ENCODE measurements at places on chromosomes 2 and 18.

- DNase-seq = no peak
Measured at GRCh38 chr18:31097666-31098065, 4.6 kb downstream of the DSC2 start.

- DNase-seq = no peak
Measured at GRCh38 chr2:179571721-179572120, 289.7 kb downstream of the ZNF385B start.

GRCh38 chr2:97675430-97676113, 6.1 kb downstream of the C2orf92 start:
- peak; percentile 92 for DNase-seq

- DNase-seq = no peak
Measured at GRCh38 chr18:69205925-69206324, 194.8 kb upstream of the DOK6 start.

DNA sequence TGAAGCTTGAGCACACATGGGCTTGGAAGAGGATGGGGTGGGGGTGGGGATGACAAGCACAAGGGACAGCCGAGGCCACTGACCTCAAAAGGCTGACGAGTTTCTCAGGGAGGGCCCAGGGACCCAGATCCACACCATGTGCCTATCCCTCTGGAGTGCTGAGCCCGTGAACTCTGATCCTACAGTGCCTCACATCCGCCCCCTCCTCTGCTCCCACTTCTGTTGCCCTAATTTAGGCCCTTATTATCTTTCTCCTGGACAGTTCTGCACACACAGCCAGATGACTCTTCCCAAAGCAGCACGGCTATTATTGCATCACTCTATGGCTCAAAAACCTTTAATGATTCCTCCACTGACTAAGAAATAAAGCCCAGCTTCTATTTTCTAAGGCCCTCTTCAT, 24.8 kb downstream of the CYRIA start:
- DNase-seq = no peak

- no peak for DNase-seq
Measured at GRCh38 chr2:25089605-25090315, 47.9 kb downstream of the EFR3B start.

- DNase-seq = no peak
Measured at GRCh38 chr2:59887366-59887765, 666.1 kb downstream of the BCL11A start.

DNA sequence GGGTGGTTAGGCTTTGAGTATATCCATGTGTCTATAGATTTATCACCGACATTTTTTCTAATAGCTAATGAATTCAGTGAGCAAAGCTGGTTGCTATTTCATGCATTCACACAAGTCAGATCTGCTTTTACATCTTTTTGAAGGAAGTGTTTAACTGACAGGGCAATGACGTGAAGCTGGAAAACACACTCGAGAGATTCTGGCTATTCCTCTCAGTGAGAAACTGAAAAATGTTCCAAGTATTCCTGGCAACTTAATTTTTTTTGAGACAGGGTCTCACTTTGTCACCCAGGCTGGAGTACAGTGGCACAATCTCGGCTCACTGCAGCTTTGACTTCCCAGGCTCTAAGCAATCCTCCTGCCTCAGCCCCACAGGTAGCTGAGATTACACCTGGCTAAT, 21.2 kb downstream of the RNF138 start:
- DNase-seq = no peak

All from NCI-H2081 treated with DMSO at 0.1 percent for 48 hours (cell line).